ENCODE measurements at places on chromosomes 16 and 17.

DNA sequence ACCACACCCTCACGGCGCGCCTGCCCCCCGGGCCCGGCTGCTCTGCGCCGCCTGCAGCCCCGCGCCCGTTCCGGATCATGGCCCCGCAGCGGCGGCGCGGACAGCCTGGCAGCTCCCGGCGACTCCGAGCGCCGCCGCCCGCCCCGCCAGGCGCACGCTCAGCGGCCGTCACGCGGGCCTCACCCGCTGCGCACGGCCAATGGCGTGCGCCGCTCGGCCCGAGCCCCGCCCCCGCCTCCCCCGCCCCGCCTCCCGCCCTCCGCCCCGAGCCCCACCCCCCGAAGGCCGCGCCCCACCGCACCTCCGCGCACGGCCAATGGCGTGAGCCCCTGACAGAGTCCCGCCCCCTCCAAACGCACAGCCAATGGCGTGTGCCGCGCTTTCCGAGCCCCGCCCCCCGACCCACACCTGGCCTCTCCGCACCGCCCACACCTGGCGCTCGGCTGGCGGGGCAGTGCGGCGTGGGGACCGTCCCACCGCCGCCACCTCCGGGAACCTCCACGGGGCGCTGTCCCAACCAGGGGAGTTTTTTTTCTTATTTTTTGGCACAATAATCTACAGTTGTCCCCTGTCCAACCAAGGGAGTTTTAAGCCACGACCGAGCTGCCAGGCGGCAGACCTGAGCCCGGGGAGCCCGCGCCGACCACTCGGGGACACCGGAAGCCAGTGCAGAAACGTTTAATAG, at the start of gene PCYT2:
TSS of gene PCYT2 (minus strand) at position 123 of the 685 bp plus-strand sequence. CDS start at position 79, 44 bp downstream.
- peak; percentile 95 for DNase-seq

GRCh38 chr17:6489016-6489550, 44.8 kb downstream of the PIMREG start:
- no peak for DNase-seq

- DNase-seq, result no peak
Observed at GRCh38 chr17:497241-498034, 144.8 kb upstream of the RPH3AL start.

DNA sequence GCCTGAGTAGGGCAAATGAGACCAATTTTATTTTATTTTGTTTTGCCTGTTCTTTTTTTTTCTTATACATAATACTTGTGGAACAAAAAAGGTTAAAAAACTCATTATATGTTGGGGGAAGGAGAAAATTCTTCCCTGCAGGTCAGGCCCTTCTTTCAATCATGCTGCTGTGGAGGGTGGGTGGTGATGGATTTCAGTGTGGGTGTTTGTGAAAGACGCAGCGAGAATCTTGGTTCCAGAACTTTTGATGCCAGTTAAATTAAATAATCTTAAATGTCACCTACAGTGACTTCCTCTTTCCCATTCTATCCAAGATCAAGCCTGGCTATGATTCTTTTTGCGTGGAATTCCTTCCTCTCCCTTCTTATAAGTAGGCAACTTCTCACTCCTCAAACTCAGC, 595.8 kb upstream of the EEF2KMT start:
- no peak for DNase-seq

- no peak for DNase-seq
Observed at GRCh38 chr17:9484789-9485188, 90.8 kb downstream of the STX8 start.

GRCh38 chr16:26365161-26365940, 673.6 kb downstream of the HS3ST4 start:
- DNase-seq, result no peak

GRCh38 chr17:49316889-49317675, 45.0 kb downstream of the ZNF652 start:
- no peak for DNase-seq

DNA sequence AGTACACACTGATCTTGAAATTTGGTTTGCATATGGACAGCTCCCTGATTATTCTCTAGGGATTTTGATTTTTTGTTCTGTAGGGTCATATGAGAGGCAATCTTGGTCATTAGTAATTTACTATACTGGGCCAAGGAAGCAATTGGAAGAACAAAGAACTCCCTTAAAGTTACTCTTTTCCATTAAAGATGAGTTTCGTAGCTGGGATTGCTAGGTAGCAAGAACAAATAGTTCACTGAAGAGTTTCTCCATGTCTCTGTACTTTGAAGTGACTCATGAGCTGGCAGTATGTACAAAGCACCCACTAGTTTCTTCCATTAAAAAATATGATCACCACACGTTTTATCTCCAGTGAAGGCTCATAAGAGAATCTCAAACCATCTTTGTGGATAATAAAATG, 6.2 kb upstream of the BCAS3 start:
- no peak for DNase-seq

- no peak for DNase-seq
Observed at GRCh38 chr16:19601083-19601976, 45.8 kb downstream of the VPS35L start.

DNA sequence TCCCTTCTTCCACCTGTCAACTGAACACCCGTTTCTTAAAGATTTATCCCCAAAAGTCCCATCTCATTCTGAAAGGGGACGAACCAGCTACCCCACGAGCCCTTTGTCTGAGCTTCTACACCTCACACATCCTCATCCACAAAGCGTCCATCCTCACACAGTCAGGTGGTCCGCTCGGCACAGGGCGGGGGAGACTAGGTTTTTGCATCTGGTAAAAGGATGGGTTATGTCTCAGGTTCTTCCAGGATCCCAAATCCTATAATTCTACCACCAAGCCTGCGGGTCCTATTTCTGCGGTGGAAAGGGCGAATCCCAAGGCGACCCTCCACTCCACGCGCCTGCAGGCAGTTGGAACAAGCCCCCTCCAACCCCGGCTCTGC, 458 bp downstream of the GFOD2 start:
- DNase-seq, result peak; percentile 7

DNA sequence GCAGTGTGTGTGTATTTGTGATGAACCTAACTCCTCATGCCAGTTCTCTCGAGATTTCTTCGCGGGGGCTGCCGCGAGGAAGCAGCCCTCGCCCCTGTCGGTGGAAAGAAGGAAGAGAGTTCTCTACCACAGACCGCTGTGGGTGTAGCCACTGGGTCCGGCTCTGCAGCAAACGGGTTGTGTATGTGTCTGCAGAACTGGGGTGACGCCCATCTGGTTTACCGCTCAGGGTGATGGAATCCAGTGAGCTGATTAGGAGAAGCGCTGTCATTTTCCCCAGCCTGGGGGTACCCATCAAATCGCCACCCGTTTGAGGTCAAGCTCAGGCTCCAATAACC, 7.7 kb downstream of the CORO6 start:
- peak; percentile 81 for DNase-seq

DNA sequence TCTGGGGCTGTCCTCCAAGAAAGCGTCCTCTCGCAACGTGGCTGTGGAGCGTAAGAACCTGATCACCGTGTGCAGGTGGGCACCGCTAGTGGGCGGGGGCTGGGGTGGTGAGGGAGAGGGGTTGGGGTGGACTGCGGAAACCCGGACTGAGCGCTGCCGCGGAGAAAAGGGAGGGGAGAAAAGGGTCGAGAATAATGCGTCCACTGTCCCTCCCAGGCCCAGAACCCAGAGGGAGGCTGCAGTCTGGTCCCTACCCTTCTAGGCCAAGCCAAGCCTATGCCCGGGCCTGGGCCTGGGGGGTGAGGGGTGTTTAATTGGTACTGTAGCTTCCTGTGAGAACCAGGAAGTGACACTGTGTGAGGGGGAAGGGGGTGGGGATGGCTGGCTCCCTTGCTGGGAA, 464 bp downstream of the RUNDC3A start:
- no peak for DNase-seq

DNA sequence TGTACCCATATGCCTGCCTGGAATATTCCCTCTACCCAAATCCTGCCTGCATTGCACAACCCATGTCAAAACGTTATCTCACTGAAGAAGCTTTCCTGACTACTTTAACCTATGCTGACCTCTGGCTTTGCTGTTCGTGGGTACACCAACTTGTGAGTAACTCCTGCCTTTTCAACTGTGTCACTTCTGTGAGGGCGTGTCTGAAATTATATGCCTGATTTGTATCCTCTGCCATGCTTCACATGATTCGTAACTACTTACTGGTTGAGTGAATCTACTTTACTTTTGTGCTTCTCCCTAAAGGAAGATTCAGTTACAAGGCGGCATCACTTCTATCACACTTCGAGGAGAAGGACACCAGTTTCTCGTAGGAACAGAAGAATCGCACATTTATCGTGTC, 33.3 kb upstream of the USP43 start:
- no peak for DNase-seq
